NCI-H345 (cell line): ENCODE measurements at places on chromosomes 11 and 22.

GRCh38 chr11:77879218-77879617 lies 58.3 kb downstream of the AAMDC start:
- peak; percentile 26 for DNase-seq

GRCh38 chr11:109363682-109364081 lies 58.3 kb upstream of the C11orf87 start:
- no peak for DNase-seq

DNA sequence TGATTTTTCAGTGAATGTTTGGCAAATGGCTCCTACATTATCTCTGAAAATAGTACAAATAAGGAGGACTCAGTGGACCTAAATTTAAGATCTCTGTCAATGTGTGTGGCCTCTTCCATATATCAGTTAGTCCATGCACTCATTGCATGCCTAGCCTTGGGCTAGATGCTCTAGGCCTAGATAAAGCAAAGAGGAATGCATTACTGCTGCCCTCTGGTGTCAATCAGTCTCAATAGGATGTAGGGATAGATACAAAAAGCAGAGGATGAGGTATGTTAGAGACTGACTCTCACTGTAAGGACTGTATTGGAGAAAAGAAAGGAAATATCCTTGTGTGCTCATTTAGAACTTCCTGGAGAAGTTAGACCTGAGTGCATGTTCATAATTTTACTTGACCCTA lies 42.0 kb downstream of the MS4A2 start:
- DNase-seq, result peak; percentile 3

DNA sequence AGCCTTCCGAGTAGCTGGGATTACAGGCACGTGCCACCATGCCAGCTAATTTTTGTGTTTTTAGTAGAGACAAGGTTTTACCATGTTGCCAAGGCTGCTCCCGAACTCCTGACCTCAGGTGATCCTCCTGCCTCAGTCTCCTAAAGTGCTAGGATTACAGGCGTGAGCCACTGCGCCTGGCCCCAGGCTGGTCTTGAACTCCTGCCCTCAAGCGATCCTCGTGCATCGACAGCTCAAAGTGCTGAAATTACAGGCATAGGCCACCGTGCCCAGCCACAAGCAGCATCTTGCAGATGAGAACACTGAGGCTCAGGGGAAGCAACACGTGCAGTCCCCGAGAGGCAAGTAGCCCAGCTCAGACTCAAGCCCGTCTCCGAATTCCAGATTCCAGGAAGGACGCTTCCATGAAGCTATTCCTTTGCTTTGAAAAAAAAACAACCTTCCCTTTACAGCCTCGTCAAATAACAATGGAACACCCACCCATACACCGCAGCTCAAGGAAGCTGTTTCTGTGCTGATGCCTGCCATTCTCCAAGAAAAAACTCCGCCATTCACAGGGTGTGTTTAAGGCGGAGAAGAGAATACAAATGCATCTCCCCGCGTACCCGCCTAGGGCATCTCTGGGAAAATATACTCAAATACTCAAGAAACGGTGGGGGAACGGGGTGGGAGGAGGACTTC lies 34.5 kb upstream of the PDGFB start:
- DNase-seq, result no peak

DNA sequence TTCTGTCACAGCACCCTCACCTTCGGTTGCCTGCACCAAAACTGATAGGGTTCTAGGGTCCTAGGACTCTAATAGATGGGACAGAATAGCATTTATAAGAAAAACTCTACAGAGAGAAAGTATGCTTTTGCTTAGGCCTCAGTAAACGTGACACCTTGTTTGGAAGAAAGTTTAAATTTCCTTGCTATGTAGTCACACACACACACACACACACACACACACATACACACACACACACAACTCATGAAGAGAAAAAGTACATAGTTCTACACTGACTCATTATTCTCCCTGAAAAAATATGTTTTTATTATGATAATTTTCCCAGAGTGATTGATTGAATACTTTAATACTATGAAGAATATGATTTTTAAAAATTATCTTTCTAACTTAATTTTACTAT lies 220.8 kb upstream of the SNX19 start:
- no peak for DNase-seq

- no peak for DNase-seq
Measured at GRCh38 chr11:43904742-43905535, 24.3 kb downstream of the ALKBH3 start.

DNA sequence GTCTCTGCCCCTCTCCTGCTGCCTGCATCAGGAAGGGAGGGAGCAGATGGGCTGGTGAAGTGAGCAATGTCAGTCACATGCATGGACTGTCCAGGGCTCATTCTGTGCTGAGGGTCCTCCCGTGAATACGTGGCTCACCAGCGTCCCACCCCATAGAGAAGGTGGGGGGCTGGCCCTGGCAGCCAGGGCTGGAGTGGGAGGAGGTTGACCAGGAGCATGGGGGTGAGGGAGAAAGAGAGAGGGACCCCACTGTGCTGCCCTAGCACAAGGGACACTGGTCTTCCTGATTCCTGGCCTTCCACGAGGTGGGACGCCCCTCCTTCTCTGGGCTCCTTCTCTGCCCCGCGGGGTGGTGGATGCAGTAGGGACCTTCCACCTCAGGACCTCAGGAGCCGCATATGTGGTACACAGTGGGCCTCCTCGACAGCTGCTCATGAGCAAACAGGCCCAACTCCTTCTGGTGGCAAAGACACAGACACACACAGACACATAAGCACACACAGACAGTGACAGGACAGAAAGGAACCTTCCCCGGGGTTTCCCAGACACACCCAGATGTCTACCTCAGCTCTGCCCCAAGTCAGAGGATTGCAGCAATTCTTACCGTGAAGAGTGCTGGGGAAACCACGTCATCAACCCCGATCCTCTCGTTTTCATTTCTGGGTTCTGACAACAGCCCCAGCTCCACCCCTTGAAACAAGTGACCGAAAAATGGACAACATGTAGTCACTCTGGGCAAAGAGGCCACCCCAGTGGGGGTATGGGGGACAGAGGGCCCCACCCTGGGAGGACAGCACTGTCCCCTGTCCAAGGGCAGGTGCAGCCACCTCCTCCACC lies 3.6 kb upstream of the APOBEC3A start:
- DNase-seq, result no peak

GRCh38 chr11:119421941-119422808 lies 797 bp downstream of the THY1 start:
- no peak for DNase-seq

GRCh38 chr22:33038131-33038772 lies 19.9 kb downstream of the SYN3 start:
- no peak for DNase-seq

DNA sequence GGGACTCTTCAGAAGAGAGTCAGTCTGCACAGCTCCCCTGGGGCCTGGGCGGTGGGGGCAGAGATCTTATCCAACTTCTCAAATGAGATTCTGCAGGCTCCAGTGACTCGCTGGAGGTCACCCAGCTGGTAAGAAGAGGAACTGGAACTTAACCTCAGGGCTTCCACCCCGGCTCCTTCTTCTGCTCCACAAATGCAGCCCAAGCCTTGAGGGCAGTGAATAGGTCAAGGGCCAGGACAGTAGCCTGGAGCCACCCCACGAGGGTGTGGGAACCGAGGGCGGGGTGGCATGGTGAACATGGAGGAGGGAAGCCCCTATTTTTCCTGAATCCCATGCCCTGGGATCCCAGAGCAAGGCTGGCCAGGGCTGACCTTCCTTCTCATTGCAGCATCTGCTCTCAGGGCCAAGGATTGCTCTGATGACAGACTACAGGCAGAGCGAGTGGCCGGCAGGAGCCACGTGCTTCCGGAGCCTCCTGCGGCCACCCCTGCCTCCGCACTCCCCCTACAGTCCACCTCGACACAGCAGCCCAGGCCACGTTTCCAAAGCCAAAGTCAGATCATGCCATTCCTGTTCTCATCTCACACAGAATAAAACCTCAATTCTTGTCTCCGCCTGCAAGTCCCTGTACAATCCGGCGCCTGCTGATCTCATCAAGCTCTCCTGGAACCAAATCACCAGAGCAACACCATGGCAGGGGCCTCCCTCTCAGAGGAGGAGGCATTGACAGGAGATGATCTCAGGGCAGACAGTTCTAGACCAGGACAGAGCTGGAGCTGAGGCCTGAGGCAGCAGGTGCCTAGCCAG lies 21.1 kb upstream of the UPK3A start:
- DNase-seq, result no peak

DNA sequence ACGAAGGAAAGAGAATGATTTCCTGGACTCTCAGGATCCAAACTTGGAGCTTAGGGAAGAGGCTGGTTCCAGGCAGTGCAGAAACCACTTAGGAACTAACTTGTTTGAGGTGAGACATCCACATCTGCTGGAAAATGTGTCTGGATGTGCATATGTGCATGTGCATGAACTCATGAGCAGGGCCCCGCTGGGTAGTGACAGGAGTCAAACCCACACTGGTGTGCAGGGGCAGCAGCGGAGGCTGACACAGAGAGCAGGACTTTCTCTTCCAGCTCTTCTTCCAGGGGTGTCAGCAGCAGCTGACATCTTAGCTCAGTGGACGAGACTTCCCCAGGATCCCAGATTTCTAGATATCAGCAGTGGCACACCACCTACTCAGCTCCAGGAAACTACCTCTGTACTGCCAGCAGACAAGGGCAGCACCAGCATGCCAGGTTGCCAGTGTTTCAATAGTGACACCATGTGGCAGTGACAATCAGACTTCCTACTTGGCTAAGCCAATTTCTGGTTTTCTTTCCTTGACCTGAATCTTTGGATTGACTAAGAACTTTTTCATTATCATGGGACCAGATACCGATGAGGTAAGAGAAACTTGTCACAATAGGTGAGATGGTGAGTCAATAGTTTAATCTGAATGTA lies 227.5 kb upstream of the ZC3H12C start:
- DNase-seq, result peak; percentile 59

DNA sequence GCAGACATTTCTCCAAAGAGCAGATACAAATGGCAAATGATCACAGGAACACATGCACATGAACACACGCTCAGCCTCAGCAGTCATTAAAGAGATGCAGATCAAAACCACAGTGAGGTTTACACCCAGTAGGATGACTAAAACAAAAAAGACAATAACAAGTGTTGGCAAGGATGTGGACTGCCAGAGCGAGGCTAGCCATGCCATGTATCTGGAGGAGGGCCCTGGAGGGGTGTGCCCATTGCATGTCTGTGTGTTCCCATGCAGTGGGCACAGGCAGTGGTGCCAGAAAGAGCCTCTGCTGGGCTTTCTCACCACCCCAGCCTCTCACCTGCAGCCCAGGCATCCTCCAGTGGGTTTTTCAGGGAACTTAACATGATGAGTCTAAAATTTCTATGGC lies 54.2 kb upstream of the KCNQ1OT1 start:
- DNase-seq, result no peak

- DNase-seq, result no peak
Measured at GRCh38 chr11:36012455-36012854, 68.6 kb downstream of the LDLRAD3 start.

GRCh38 chr11:18309691-18310090 lies 12.2 kb downstream of the HPS5 start:
- DNase-seq, result no peak

DNA sequence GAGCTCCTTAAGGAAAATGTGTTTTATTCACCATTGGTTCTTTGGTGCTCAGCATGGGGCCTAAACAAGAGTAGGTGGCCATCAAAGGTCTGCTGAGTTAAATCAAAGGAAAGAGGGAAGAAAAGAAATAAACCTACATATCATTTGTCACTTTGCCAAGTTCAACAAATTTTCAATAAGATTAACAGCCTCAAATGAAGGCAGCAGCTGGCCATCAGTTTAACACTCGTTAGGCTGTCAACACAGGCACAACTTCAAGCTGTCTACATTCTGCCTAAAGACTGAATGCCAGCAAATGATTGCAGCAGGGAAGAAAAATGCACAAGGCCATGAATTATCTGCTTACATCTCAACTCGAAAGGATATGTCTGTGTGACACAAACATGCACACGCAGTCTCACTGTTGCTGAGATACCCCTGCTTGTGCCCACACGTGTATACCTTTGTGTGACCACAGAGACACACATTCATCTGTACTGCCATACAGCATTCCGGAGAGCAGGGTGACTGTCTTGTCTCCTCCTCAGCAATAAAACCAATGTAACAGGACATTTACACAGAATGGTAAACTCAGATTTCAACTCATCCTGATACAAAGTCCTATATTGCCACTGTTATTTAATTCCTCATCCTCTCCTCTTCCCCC lies 40.1 kb downstream of the TRIM66 start:
- DNase-seq, result no peak

DNA sequence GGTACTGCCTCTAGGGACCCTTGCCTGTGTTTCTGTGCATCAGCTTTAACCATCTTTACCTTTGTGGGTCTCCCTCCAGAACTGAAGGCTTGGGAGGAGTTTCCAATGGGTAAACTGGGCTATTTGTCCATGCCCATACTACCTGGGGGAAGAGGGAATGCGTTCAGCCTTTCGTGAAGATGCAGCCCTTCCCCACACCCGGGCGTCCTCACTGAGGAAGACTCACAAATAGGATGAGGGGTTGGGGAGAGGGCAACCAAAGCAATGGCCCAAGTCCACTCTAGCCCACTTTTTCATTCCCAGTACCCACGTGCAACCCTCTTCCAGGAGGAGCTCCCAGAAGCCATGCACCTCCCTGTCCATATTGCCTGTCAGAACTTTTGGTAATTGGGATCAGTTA lies 61.8 kb upstream of the ADA2 start:
- no peak for DNase-seq

GRCh38 chr11:6319001-6319703 lies 1.1 kb downstream of the CAVIN3 start:
- no peak for DNase-seq

DNA sequence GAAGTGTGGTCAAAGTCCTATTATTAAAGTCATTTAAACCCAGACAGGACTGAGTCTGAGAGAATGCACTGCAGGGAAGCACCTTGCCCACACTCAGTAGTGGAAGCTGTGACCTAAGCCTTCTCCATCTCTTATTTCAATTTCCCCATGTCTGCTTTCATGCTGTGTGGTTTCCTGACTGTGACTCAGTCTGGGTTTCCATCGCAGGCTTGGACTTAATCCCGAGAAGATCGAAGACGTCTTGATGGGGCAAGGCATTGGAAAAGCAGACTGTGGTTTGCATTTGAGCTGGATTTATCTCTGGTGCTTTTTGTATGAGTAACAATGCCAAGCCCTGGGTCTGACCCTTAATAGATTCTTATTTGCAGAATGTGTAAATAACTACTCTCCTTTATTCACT lies 238.9 kb downstream of the NTM start:
- no peak for DNase-seq

DNA sequence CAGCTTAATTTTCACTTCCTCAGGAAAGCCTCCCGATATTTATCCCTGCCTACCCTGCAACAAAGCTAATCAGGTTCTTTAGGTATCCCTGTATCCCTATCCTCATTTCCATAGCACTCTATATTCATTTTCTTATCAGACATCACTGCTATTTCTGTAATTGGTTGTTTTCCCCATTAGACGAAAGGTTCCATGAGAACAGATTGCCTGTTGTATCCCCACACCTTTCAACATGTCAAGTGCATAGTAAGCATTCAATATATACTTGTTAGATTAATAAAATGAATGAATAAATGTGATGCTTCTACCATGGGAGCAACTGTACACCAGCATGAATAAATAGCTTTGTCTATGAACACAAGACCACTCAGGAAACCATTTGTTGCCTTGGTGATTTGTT lies 499.8 kb downstream of the DLG2 start:
- no peak for DNase-seq
